ENCODE measurements at places on chromosomes 3 and 15. TPM values are rescaled to one million over a fixed set of nuclear protein-coding genes. Genes with fewer than 3 reads are reported as not detected.

- DNase-seq, result no peak
These were observed 148.4 kb downstream of the TNIK start for GRCh38 chr3:171311784-171312183.

GRCh38 chr3:84998545-84998944 lies 39.8 kb downstream of the CADM2 start:
- no peak for DNase-seq

DNA sequence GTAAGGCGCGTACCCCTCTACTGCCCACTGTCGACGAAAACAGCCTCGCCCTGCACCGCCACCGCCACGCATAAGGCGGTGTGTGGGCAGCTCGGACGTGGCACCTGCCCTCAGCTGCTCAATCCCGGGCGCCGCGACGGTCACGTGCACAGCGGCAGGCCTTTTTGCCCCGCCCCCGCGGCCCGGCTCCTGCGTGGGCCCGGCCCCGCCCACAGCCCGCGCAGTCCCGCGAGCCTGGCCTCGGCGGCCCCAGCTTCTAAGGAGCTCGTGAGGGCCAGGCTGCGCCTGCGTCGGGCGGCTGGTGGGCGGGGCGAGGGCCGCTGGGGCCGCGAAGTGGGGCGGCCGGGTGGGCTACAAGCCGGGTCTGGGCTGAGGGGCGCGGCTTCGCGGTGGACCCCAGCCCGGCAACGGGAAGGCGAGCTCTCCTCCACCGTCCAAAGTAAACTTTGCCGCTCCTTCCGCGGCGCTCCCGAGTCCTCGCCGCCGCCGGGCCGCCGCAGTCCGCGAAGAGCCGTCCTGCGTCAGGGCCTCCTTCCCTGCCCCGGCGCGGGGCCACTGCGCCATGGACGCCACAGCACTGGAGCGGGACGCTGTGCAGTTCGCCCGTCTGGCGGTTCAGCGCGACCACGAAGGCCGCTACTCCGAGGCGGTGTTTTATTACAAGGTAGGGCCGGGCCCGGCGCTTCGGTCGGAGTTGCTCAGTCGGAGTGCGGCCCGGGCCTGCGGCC lies at the start of gene CAPN7:
Gene CAPN7, plus strand, starts transcription at position 313 of the 728 bp plus-strand sequence. Its CDS starts 250 bp downstream, at position 563.
- peak; percentile 94 for DNase-seq

- DNase-seq, result no peak
These were observed 888.1 kb downstream of the PDCD6IP start for GRCh38 chr3:34686541-34686940.

- no peak for DNase-seq
These were observed 48.7 kb upstream of the VEPH1 start for GRCh38 chr3:157551961-157552360.

DNA sequence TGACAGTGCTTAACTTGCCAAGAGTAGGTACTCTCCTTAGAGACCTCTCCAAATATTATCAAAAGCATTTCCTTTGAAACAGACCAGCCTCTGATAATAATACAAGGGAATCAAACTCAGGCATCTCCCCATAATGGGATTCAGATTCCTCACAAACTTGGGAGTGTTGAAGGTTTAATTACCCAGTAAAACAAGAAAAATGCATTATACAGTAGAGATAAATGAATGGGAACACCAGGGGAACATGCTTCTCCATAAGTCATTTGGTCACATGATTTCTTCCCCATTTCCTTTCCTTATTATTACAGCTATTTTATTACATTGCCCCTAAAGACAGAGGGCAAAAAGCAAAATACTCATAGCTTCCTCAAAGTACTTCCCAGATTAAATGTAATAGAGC lies 325.0 kb upstream of the CDIN1 start:
- no peak for DNase-seq

DNA sequence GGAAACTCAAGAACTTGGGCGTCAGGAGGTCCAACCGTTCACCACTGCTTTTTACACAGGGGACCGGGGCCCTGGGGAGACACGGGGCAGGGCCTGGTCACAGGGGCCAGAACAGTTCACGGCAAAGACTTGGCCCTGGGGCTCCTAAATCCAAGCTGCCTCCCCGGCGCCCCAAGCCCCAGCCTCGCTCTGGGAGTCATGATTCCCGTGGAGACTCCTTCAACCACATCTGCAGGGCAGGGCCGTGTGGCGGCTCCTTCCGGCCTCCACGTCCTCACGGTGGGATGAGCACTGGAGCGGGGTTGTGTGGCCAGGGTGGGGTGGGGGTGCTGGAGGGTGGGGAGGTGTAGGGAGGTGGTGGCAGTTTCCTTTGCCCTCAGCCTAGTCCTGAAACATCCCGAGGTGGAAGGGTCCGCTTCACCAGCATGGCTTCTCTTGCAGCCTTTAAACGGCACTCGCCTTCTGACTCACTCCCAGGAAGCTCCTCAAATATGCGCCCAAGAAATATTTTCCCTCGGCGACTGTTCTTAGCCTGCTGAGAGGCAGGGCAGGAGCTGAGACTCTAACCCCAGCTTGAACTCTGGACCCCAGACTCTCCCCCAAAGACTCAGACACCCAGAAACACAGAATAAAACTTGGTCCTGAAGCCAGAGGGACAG lies 1.8 kb downstream of the MUC4 start:
- DNase-seq, result no peak

Gene RAB5A
- total RNA-seq, result 72.8 TPM

GRCh38 chr3:123755085-123755484 lies 129.0 kb downstream of the MYLK start:
- no peak for DNase-seq

- no peak for DNase-seq
These were observed 169.7 kb upstream of the AGTR1 start for GRCh38 chr3:148528024-148528423.

Gene DISP2
- total RNA-seq, result under 0.01 TPM

Gene ITIH1
- total RNA-seq, result 0.33 TPM

DNA sequence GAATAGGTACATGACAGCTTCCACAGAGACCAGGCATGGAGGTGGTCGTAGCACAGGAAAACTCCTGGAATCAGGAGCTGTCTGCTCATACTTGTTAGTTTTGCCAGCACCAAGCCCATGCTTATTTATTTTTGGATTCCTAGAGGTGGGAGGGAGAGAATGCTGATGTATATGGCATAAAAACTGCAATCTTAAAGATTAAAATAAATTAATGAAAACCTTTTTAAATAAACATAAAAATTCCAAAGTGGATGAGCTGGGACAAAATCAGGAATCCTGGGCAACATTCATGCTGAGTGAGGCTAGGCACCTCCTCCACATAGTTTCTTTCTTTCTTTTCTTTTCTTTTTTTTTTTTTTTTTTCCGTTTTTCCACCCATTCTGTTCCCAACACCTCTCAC lies 14.3 kb upstream of the BCL6 start:
- no peak for DNase-seq

DNA sequence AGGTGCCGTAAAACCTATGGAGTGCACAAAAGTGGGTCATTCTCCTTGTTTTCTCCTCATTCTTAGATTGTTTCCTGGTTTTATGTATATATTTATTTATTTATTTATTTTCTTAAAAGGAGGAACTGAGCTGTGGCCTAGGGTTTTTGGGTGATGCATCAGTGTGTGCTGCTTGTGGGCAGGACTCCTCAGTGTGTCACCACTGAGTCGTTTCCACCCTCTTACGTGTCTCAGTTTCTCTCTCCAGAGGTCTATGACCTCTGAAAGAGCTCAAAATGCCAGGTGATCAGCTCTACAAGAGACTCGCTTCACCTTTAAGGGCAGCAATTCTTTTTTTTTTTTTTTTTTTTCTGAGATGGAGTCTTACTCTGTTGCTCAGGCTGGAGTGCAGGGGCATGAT lies 72.9 kb downstream of the CD200 start:
- no peak for DNase-seq

DNA sequence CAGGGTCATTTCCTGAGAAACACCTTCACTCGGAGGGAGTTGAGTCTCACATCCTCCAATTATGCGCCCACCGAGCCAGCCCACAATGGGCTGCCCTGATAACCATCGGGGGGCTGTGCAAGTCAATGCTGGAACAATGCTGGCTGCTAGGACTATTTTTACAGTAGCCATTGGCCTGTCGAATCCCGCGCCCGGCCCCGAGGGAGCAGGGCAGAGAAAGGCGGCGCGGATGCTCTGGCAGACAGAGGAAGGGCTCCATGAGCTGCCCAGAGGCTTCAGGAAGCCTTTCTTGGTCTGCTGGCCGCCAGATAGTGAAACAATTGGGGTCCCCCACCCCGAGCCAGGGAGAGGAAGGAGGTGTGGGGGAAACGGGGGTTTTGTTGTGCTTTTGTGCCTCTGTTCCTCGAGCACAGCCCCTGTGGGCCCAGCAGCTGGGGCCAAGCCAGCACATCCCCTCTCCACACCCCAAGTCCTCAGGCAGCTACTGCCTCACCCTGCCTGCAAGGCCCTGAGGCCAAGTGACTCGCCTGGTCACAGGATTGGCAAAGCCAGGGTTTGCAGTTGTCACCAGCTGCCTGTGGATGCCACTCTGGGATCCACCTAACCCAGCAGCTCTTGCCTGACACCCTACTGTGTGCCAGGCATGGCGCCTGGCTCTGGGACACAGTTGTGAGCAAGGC lies 39.0 kb downstream of the SLC6A6 start:
- no peak for DNase-seq

GRCh38 chr3:102660653-102661052 lies 225.8 kb downstream of the ZPLD1 start:
- no peak for DNase-seq

GRCh38 chr15:56036546-56037067 lies 43.2 kb upstream of the NEDD4 start:
- no peak for DNase-seq

Gene OR5K2
- not detected for total RNA-seq

DNA sequence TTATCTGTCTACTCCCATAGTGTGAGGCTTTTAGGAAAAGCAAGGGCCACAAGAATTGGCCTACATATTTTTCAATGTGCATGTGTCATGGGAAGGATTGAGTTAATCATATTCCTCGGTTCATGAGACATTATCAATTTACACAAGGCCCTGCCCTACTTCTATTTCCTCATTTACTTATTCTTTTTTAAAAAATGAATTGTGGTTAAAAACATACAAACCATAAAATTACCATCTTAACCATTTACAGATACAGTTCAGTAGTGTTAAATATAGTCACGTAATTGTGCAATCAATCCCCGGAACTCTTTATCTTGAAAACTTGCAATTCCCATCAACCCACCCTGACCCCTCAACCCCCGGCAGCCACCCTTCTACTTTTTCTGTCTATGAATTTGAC lies 284.0 kb upstream of the GADL1 start:
- DNase-seq, result no peak

- DNase-seq, result no peak
These were observed 116.4 kb upstream of the ROBO2 start for GRCh38 chr3:76923485-76923884.

Gene NOX5
- total RNA-seq, result 1.0 TPM

DNA sequence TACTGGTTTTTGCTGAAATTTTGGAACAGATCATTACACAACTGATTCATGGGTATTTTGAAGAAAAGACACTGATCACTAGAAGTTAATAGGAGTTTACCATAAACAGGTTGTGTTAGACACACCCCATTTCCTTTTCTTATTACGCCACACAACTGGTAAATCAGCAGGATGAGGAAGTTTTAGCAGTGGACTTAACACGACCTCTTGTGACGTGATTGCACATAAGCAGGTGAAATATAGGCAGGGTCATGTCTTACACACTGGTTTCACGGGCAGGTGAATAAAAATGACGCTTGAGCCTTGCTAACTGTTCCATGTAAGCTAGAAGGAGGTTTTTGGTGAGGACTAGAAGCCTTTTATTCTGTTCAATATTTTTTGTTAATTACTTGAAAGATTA lies 27.1 kb upstream of the TPRG1 start:
- DNase-seq, result no peak

Gene CAND2
- total RNA-seq, result 1.8 TPM

- DNase-seq, result no peak
These were observed 25.6 kb upstream of the TEX9 start for GRCh38 chr15:56339594-56339993.

GRCh38 chr3:188209740-188210139 lies 55.8 kb downstream of the LPP start:
- no peak for DNase-seq

GRCh38 chr3:128567141-128567540 lies 74.1 kb upstream of the GATA2 start:
- DNase-seq, result no peak

Gene CLDN18
- total RNA-seq, result not detected

Gene VPS33B
- total RNA-seq, result 8.8 TPM

Gene CLDN16
- not detected for total RNA-seq

- DNase-seq, result no peak
These were observed 32.2 kb upstream of the ABHD17C start for GRCh38 chr15:80662757-80663553.

Gene MAPKAPK3
- 30.4 TPM for total RNA-seq

GRCh38 chr15:88911766-88912118 lies 1.4 kb downstream of the MFGE8 start:
- DNase-seq, result no peak

Gene ARPP21
- not detected for total RNA-seq

Gene UBL7
- 44.5 TPM for total RNA-seq

All from breast epithelium (tissue), 4 donors.